ENCODE measurements at places on chromosomes 5 and 9. TPM values are rescaled to one million over a fixed set of nuclear protein-coding genes. Genes with fewer than 3 reads are reported as not detected.

DNA sequence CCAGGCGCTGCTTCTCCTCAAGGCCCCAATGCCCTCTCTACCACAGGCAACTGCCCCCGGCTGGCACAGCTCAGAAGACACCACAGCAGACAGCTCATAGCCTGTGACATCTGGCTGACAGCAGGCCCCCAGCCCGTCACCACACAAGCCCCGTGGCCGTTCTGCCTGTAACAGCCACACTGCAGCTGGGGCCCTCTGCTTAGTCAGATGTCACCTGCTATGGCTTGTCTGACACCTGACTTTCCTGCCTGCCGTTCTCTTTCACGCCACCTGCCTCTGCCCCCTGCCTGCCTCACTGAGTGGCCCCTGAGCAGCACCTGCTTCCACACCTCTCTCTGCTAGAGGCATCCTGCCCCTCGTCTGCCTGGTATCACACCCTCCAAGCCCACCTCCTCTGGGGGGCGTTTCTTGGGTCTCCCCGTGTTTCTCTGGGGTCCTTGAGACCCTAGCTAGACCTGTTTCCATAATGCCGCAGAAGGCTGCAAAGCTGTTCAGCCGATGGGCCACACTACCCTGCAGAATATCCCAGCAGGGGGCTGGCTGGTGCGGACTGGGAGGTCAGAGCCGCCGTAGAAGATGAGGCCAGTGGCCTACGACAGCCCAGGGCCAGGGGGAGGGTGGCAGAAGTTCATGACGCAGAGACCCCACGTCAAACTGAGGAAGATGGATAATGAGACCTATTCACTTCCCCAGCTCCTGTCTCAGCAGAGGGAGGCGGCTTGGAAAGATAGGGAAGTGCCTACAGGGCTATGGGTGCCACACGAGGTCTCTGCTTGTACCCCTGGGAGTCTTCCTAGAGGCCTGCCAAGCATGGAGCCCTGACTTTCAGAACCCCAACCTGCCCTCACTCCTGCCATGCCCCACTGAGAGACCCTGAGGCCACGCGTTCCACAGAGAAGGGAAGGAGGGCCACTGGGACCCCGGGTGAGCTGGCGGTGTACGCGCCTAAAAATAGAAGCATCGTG lies 95.1 kb downstream of the ZNF354C start:
- no peak for DNase-seq
- H3K27me3 ChIP-seq: no peaks in the 10 kb centered on the region
- H3K36me3 ChIP-seq: peaks cover 35% of the 10 kb centered on the region
- no peaks in the 10 kb centered on the region for H3K4me1 ChIP-seq

GRCh38 chr5:19739671-19740070 lies 248.3 kb downstream of the CDH18 start:
- H3K36me3 ChIP-seq: no peaks in the 10 kb centered on the region
- no peak overlapping the region for H3K27ac ChIP-seq
- H3K27me3 ChIP-seq: no peaks in the 10 kb centered on the region

DNA sequence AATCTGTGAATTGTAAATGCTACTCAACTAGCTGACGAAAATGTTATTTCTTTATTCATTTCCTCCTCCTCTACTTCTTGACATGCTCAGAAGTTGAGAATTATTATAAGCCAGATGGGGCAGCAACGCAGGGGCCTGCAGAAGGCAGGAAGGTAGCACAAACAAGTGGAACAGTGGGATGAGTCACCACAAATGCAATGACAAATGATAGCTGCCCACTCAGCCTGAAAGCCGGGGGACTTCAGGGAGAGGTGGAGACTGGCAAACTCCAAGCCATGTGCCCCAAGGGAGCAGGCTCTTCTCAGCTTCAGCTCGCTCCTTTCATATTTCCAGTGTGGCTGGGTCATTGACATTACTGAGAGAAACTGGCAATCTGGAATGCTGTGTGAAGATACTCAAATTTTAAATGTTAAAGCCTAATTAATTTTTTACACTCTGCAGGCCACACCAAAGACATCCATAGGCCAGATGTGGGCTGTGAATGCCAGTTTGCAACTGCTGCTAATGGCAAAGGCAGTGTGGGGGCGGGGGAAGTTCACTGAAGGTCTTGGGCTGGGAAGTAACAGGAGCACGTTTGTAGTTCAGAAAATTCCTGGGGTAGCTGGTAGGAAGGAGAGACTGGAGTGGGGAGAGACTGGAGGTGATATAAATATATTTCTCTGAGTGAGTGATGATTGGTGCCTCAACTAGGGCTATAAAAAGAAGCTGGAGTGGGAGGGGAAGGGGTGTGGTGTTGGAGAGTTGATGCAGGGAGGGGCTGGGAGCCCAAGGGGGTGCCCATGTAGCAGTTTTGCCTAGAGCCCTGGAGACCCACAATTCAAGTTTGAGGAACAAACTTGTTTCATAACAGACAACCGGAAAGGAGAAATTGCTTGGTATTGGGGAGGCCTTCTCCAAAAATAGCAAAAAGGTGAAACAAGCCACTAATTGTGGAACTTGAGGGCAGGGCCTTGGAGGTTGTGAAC lies 20.8 kb upstream of the ADRB2 start:
- no peak overlapping the region for H3K4me3 ChIP-seq
- no peaks in the 10 kb centered on the region for H3K27me3 ChIP-seq
- DNase-seq: peak; percentile 64
- no peaks in the 10 kb centered on the region for H3K36me3 ChIP-seq

C9 gene
- total RNA-seq: not detected

DNA sequence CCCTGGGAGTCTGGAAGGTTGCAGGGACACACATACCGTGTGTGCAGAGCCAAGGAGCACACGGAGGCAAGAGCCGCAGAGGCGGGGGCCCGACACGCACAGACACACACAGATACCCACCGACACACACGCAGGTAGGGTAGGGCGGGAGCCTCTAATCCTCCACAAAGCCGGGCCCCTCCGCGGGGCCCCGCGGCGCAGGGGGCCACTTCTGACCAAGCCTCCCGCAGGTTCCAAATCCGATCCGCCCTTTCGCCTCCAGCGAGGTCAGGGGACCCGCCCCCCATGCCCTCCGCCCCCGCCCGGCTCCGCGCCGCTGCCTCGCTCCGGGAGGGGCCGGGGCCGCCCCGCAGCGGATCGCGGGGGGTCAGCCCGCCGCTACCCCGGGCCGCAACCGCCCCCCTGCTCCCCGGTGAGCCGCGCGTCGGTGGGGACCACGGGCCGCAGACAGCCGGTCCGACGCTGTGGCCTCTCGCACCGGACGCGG lies 1.4 kb upstream of the LMX1B start:
- peaks cover 93% of the 10 kb centered on the region for H3K27me3 ChIP-seq
- no peak for DNase-seq
- H3K4me3 ChIP-seq: no peak overlapping the region
- no peaks in the 10 kb centered on the region for H3K4me1 ChIP-seq
- no peaks in the 10 kb centered on the region for H3K36me3 ChIP-seq

GRCh38 chr5:143118222-143118621 lies 285.3 kb downstream of the NR3C1 start:
- no peaks in the 10 kb centered on the region for H3K27me3 ChIP-seq
- DNase-seq: no peak
- H3K36me3 ChIP-seq: no peaks in the 10 kb centered on the region
- no peaks in the 10 kb centered on the region for H3K4me1 ChIP-seq
- H3K4me3 ChIP-seq: no peak overlapping the region

SPINK13 gene
- total RNA-seq: not detected

- H3K27ac ChIP-seq: no peak overlapping the region
- H3K4me3 ChIP-seq: no peak overlapping the region
- peaks cover 4% of the 10 kb centered on the region for H3K4me1 ChIP-seq
- H3K27me3 ChIP-seq: no peaks in the 10 kb centered on the region
These were observed 142.9 kb upstream of the MSX2 start for GRCh38 chr5:174581479-174581878.

AJM1 gene
- total RNA-seq: 0.18 TPM

WHRN gene
- 0.28 TPM for total RNA-seq

TLX3 gene
- not detected for total RNA-seq

RASEF gene
- total RNA-seq: under 0.01 TPM

CCL28 gene
- under 0.01 TPM for total RNA-seq

DNA sequence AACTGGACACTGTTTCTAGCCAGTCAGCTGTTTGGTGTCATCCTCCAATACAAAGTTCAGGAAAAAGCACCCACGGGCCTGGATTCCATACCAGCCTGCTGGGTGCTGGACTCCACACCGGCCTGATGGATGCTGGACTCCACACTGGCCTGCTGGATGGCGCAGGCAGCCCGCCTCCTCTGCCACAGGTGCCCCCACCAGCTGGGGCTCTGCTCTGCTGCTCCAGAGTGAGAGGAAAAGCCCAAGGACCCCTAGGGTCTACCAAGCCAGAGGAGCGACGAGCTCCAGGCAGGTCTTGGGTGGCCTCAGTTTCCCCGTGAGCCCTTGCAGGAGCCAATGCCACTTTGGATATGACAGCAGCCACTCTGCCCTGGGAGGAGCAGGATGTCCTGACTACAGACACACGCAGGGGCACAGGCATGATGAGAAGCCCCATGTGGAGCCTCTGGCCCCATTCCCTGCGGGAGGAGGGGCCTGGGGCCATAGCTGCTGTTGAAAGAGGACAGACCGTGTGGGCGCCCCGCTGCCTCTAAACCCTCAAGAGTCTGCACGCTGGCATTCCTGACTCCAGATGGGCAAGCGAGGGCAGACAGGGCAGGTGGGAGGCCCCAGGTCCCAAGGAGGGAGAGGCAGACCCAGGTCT lies 141.6 kb downstream of the OLFM1 start:
- H3K4me3 ChIP-seq: no peak overlapping the region
- H3K27me3 ChIP-seq: no peaks in the 10 kb centered on the region
- no peaks in the 10 kb centered on the region for H3K36me3 ChIP-seq
- H3K27ac ChIP-seq: no peak overlapping the region

GRCh38 chr5:21810737-21811316 lies 1042.3 kb downstream of the CDH12 start:
- H3K27me3 ChIP-seq: no peaks in the 10 kb centered on the region
- DNase-seq: peak; percentile 39
- peaks cover 2% of the 10 kb centered on the region for H3K4me1 ChIP-seq
- H3K36me3 ChIP-seq: no peaks in the 10 kb centered on the region

DNA sequence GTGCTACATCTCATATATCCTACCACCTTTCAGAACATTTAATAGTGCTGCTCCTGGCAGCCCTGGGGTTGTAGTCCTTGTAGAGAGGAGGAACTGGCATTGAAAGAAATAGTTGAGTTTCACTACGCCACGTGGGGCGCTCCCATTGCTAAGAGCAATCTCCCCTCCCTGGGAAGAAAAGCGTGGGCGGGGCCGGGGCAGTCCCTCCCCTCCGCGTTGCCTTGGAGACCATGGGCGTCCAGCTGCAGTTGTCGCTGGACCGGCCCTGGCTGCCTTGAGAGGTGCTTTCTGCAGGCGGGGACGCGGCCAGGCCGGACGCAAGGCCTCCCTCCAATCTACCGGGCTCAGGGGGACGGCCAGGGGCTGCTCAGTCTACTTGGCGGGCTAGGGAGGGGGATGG lies 368 bp upstream of the CCDC180 start:
- H3K27me3 ChIP-seq: no peaks in the 10 kb centered on the region
- no peaks in the 10 kb centered on the region for H3K36me3 ChIP-seq
- H3K4me1 ChIP-seq: no peaks in the 10 kb centered on the region
- DNase-seq: peak; percentile 57

NUDT12 gene
- total RNA-seq: 10.0 TPM

- no peaks in the 10 kb centered on the region for H3K4me1 ChIP-seq
- H3K4me3 ChIP-seq: no peak overlapping the region
- H3K27ac ChIP-seq: no peak overlapping the region
These were observed 124.2 kb downstream of the CDH6 start for GRCh38 chr5:31317665-31318064.

DNA sequence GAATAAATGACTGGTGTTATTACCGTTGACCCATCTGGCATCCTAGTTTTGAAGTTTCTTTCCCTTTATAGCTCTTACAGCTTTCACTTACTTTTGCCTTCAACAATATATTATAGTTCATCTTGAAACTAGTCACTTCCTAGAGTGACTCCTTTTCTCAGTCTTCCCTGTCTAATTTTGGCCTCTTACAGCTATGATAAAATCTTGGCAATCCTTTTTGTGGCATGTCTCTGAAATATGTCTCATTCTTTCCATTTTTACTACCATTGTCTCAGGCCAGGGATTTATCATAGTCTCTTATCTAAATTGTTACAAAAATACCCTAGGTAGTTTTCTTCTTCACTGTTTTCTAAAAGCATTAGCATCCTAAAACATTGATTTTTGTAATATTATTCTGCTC lies 621.3 kb upstream of the ZNF608 start:
- no peaks in the 10 kb centered on the region for H3K27me3 ChIP-seq
- no peaks in the 10 kb centered on the region for H3K36me3 ChIP-seq
- no peak overlapping the region for H3K27ac ChIP-seq
- DNase-seq: no peak
- H3K4me3 ChIP-seq: no peak overlapping the region
- H3K4me1 ChIP-seq: no peaks in the 10 kb centered on the region

SLCO6A1 gene
- total RNA-seq: not detected

- no peaks in the 10 kb centered on the region for H3K27me3 ChIP-seq
- H3K27ac ChIP-seq: no peak overlapping the region
- H3K36me3 ChIP-seq: peaks cover 11% of the 10 kb centered on the region
These were observed 25.6 kb downstream of the TMOD1 start for GRCh38 chr9:97526895-97527575.

GRCh38 chr5:120615967-120616645 lies 152.0 kb downstream of the PRR16 start:
- H3K27ac ChIP-seq: peak overlapping the region; percentile 71
- no peak overlapping the region for H3K4me3 ChIP-seq
- DNase-seq: peak; percentile 93
- no peaks in the 10 kb centered on the region for H3K27me3 ChIP-seq
- no peaks in the 10 kb centered on the region for H3K36me3 ChIP-seq

GRCh38 chr9:20280330-20280729 lies 342.0 kb downstream of the MLLT3 start:
- H3K4me3 ChIP-seq: no peak overlapping the region
- no peaks in the 10 kb centered on the region for H3K4me1 ChIP-seq
- no peaks in the 10 kb centered on the region for H3K27me3 ChIP-seq
- H3K36me3 ChIP-seq: no peaks in the 10 kb centered on the region

TMC1 gene
- total RNA-seq: not detected

- peaks cover 25% of the 10 kb centered on the region for H3K4me1 ChIP-seq
- H3K27me3 ChIP-seq: no peaks in the 10 kb centered on the region
- peak; percentile 67 for DNase-seq
- H3K27ac ChIP-seq: peak overlapping the region; percentile 53
- H3K36me3 ChIP-seq: no peaks in the 10 kb centered on the region
These were observed 12.3 kb downstream of the ARSB start for GRCh38 chr5:78972654-78973428.

DNA sequence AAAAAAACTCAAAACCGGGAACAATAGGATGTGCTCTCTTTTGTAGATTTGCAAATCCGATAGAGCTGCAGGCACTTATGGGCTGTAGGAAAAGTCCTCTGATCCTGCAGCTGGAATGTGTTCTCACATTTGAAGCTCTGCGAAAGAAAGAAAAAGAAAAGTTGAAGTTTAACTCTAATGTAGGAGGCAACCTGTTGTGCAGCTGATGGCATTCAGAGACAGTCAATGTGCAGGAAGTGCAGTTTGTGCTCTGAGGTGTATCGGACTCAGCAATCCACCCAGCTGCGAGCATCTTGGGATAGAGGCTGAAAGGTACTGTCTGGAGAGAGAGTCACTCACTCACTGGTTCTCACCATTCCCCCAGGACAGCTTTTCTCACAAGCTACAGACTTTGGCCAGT lies 339.2 kb downstream of the AGTPBP1 start:
- H3K4me3 ChIP-seq: no peak overlapping the region
- DNase-seq: no peak
- no peak overlapping the region for H3K27ac ChIP-seq
- no peaks in the 10 kb centered on the region for H3K36me3 ChIP-seq
- no peaks in the 10 kb centered on the region for H3K27me3 ChIP-seq
- no peaks in the 10 kb centered on the region for H3K4me1 ChIP-seq

GRCh38 chr5:815449-815848 lies 30.9 kb upstream of the ZDHHC11B start:
- peaks cover 4% of the 10 kb centered on the region for H3K27me3 ChIP-seq
- H3K4me3 ChIP-seq: no peak overlapping the region
- H3K4me1 ChIP-seq: no peaks in the 10 kb centered on the region

Measured in IMR-90 (cell line).